ENCODE measurements at places on chromosomes 7 and 10.

GRCh38 chr7:132419542-132419941 is 156.7 kb downstream of the PLXNA4 start:
- no peak for DNase-seq

DNA sequence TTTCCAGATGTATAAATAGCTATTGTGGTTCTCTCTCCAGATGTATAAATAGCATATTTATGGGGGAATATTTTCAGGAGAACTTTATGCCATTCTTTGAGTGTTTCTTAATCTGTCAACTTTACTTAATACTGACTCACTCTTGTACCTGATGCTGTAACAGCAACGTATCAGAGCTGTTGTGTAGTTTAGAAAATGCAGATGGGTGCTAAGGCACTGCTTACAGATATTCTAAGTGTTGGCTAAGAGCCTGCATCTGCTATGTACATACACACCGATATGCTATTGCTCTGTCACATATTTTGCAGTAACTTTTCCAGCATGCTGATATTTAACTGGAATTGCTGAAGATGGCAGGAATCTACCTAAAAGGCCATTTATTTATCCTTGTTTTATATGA is 71.9 kb downstream of the WDR37 start:
- no peak for DNase-seq

- DNase-seq: peak; percentile 54
Observed at GRCh38 chr7:45026984-45027773, 27.2 kb downstream of the CCM2 start.

GRCh38 chr10:50648089-50648934 is 24.6 kb upstream of the SGMS1 start:
- DNase-seq: no peak

- DNase-seq: no peak
Observed at GRCh38 chr10:21347043-21347784, 178.3 kb downstream of the SKIDA1 start.

DNA sequence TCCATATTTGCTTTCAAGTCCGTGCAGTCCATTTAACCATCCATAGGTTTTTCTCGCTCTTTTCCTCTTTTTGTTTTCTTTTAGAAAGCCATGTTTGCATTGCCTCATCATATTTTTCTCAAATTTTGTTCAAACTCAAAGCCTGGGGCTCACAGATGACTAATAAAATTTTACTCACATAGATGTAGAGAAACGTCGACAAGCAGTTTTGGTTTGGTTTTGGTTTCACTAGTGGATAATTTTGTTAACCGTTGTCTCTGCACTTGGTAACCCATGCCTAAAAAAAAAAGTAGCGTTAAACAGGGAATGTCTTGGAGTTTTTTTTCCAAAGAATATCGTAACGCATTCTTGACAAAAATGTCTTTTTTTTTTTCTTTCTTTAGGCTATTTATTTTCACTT is 344.2 kb upstream of the GALNT17 start:
- DNase-seq: no peak

GRCh38 chr10:62018131-62018911 is 116.8 kb downstream of the ARID5B start:
- DNase-seq: no peak

- DNase-seq: no peak
Observed at GRCh38 chr10:27911539-27911938, 87.3 kb downstream of the ODAD2 start.

DNA sequence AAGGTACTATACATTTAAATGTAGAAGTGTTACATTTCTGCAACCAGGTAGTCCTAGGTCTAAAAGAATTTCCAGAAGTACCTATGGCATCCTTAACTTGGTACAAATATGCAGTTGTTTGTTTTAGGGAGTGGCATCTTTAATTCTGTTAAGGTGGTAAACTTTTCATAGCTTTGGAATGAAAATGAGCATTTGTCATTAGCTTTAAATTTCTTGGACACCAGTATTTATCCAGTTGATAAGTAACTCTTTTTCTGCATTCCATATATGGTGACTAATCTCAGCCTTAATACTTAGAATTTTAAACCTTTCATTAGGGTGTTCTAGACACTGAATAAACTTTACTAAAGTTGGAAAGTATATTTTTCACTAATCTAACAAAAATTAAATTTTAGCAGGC is 10.8 kb downstream of the SLF2 start:
- DNase-seq: no peak

DNA sequence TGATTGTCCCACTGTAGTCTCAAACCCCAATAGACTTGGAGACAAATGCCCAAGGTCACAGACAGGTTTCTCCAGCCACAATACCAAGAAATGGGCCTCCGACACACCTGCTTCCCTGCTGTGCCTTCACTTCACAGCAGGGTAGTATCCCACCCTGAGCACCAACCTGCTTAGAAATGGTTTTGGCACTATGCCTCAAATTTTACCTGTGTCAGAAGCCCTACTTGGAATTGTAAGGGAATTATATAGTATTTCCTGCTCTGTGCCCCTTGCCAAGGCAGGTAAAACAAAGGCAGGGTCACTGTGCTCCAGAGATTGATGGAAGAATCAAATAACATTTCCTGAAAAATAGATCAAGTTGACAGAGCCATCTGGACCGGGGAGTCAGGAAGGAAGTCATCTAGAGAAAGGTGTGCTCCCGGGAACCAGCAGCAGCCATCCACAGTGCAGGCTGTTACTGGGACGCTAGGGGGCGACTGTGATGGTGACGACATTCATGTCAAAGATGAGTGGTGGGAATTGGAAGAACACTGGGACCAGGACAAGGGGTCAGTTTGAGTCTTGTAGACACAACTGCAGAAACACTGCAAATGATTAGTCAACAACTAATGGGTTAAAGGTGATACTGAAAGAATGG is 117.8 kb upstream of the AKR1E2 start:
- DNase-seq: peak; percentile 24

DNA sequence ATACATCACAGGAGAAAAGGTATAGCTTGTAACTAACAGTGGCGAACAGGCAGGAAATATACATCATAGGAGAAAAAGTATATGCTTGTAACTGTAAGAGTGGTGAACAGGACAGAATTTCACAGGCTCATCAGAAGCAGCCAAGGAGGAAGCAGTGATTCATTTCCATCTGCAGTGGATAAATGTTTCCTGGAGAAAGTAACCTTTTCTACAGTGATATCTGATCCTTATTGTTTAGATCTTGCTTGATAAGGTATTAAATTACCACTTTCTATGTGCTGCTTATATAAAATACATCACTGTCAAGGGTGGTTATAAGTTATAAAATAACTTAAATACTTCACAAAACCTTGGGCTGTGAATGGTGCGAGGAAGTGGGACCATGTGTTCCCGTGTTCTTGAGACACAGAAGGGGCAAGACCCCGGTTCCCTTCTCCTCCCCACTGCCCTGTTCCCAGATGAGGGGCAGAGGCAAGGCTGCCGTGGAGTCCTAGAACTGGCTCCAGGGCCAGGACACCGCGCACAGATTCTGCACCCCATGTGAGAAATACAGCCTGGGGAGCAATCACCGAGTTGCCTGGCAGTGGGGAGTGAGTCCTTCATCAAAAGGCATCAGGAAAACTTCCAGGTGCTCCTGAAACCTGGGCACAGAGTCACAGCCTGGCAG is 135.2 kb downstream of the DIP2C start:
- DNase-seq: no peak

DNA sequence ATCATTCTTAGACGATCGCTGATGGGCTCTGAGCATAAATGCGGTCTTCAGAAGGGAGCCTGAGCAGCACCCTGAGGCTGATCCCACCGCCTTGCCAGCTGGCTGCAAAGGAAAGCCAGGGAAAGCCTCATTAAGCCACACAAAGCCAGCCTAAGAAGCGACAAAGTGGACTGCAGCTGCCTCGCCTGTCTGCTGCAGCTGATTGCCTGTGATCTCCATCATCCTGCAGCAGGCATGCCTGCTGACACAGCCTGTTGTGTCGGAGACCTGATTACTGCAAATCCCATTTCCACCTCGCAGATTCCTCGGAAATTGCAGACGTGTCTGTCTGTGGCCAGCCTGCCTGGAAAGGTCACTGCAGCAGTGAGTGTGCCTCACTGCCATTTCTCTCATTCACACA is 1087.0 kb upstream of the AUTS2 start:
- DNase-seq: no peak

GRCh38 chr7:126529833-126530232 is 722.9 kb downstream of the GRM8 start:
- DNase-seq: no peak

DNA sequence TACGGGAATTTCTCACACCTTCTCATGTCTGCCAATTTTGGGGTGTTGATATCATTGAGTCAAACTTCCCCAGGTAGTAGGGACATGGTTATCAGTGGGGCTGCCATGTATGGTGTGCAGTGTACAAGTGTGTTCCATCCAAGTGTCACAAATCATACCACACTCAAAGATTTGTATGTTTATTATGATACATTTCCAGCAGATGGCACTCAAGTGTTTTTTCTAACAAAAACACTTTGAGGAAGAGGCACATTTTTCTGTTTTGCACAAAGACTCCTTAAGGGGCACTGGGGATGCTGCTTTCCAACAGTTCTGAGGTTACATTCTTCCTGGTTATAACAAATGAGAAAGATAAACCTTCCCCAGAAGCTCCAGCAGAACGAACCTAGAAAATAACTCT is 414.5 kb downstream of the REEP3 start:
- DNase-seq: no peak

DNA sequence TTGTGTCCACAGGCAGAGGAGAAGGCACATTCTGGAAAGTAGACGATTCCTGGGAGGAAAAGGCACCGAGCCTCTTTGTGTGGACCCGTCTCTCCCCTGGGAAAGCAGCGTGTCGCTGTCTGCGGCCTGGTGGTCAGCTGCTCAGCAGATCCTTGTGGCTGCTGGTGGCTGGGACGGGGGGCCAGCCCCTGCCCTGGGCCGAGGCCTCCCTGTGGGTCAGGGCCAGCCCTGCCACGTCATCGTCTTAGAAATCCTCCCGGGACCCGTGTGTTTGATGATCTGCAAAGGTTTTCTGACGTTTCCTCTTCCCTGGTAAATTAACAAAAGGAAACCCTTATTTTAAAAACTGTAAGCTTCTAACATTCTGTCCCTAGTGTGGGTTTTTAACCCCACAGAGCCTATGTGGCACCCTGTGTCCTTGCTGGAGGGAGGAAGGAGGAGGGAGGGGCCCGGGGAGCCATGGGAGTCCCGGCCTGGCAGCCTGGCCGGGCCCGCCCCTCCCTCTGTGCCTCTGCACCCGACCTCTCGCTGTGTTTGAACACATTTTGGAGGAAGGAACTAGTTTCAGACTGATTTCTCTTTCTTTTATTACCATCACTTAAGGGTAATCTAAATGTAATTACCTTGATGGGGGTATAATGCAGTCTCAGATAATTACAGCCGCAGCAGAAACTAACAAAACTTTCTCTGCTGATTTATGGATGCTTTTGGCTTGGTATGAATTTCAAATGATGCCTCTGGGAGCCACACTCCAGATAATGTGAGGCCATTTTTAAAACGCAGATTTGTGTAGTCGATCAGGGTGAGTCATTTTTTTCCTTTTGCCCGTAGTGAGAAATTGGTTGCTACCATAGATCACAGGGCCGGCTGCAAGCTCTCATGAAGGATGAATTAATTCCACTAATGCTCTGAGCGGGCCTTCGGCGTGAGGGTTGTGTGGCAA is 85.5 kb downstream of the NKX6-2 start:
- no peak for DNase-seq

DNA sequence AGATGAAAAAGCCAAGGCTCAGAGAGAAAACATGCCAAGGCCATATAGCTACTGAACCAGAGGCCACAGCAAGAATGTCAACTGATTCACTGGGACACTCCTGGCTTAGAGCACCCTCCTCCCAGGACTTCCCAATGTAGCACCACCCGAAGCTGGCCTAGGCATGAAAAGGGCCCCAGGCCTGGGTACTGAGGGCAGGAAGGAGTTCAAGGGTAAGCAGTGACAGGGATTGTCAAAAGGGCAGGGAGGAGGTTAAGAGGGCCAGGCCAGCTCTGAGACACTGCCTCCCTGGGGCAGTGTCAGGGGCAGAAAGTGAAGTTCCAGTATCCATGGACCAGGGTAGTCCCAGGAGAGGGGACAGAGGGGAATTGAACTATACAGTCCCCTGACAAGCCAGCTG is 57.8 kb downstream of the FRMPD2 start:
- DNase-seq: no peak

DNA sequence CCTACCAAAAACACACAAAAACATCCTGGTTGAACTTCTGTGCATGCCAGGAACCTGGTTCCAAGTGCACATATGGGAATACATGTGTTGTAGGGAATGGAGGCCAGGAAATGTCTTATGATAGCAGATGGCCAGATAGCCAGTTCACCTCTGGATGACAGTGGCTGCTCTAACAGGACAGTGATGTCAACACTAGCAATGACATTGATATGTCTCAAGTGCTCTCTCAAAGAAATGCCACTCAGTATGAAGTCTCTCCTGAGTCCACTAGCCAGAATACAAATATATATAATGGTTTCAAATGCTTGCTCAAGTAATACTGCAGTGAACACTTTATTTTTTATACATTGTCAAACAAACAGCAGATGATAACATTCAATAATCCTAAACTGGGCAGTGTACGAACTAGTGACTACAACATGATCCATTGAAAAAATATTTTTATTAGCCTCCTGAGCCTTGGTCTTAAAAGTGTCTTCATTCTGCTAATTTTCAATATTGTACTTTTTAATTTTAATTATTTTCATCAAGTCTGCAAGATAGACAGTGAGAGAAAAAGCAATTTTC is 26.0 kb upstream of the PCDH15 start:
- no peak for DNase-seq

DNA sequence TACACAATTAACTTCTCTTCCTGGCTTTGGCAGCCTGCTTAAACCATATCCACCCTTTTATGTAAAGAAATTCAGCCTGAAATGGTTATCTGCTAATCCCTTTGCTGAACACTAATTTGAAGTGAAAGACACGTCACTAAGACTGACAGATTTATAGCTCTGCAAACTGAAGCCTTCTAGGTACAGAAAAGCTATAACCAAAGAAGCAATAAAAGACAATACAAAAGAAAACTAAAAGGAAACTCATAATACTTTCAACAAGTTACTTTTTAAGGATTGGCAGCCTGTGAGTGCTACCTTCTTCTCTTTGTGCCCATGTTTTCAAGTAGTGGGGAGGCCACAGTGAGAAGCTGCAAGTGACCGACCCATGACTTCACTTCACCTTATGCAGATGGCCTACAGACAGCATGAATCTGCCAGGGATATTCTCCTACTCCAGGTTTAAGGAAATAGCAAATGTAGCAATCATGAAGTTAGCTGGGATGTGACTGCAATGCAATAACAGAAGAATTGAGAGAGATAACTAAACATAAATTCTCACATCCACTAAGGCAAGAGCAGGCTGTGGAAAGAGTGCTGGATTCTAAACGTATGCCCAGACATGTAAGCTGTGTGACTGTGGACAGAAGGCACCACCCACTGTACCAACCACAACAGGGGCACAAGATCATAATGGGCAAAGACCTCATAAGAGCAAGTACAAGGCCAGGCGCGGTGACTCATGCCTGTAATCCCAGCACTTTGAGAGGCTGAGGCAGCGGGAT is 10.7 kb upstream of the SPOCK2 start:
- DNase-seq: no peak

- DNase-seq: no peak
Observed at GRCh38 chr7:101744588-101744987, 72.8 kb upstream of the CUX1 start.

Data from activated naive CD4-positive, alpha-beta T cell treated with anti-CD3 and anti-CD28 coated beads, Interleukin-2, amount 10 ng/mL, durations not matched to agents 7 days and 5 days (primary cell).